ENCODE measurements at places on chromosomes 1 and 21.

- peak; percentile 40 for DNase-seq
These were observed 91.6 kb downstream of the LRRC8C start for GRCh38 chr1:89724369-89725010.

DNA sequence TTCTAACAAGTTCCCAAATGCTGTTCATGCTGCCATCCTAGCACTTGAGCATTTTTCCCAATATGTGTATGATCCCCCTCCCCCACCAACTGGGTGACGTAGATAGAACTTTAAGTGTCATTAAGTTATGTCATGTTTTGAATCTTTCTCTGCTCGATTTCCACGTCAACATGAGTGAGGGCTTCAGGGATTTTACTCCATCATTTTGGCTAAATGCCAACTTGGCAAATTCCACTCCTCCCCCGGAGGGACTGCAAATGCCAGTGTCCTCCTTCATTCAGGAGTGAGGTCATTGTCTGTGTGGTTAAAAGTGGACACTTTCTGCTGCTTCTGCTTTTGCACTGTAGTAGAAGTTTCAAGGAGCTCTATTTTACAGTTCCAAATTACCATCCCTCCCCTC lies 201.7 kb downstream of the FGGY start:
- DNase-seq: no peak

DNA sequence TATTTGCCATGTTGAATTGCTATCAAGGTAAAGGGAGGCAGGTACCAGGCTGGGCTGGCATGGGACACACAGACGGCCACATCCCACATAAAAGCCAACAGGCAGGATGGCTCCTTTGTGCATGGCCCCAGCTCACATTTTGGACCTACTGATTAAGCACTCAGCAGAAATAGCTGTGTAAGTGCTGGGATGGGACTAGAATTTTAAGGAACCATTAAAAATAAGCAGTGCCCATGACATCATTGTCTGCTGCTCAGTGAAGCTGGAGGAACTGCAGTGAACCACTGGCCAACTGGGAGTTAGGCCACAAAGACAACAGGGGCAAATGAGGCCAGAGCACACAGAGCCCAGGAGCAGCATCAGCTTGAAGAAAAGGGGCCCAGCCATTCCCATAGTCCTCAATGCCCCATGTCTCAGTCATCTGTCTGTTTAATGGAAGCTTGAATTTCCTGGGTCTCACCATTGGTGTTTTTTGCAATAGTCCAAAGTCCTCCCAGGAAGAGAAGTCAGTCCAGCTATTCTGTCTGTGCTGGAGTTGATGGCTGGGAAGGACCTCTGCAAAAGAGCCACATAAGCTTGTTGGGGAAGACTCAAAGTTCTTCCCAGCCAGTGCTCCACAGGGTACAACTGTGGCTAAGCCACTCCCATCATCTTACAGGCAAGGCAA lies 45.3 kb upstream of the TNR start:
- DNase-seq: no peak

DNA sequence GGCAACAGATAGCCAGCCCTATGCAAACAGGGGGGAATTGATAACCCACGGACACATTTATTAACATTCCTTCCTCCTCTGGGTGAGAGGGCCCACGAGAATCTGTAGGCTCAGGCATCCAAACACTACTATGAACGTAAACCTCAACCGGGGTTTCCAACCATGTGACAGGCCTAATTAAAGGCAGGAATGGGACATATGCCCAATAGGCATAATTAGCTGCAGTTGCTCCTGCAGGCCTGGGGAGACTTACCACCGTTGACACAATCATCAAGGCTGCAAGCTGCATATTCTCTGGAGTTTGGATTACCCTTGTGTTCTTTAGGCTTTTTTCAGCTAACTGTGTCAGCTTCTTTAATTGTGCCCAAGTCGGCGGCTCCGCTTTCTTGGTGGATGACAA lies 22.2 kb upstream of the GBP1 start:
- DNase-seq: no peak

GRCh38 chr21:28160378-28160777 lies 832.3 kb downstream of the LTN1 start:
- no peak for DNase-seq

- DNase-seq: no peak
These were observed 9.7 kb downstream of the BACH1 start for GRCh38 chr21:29308456-29308783.

DNA sequence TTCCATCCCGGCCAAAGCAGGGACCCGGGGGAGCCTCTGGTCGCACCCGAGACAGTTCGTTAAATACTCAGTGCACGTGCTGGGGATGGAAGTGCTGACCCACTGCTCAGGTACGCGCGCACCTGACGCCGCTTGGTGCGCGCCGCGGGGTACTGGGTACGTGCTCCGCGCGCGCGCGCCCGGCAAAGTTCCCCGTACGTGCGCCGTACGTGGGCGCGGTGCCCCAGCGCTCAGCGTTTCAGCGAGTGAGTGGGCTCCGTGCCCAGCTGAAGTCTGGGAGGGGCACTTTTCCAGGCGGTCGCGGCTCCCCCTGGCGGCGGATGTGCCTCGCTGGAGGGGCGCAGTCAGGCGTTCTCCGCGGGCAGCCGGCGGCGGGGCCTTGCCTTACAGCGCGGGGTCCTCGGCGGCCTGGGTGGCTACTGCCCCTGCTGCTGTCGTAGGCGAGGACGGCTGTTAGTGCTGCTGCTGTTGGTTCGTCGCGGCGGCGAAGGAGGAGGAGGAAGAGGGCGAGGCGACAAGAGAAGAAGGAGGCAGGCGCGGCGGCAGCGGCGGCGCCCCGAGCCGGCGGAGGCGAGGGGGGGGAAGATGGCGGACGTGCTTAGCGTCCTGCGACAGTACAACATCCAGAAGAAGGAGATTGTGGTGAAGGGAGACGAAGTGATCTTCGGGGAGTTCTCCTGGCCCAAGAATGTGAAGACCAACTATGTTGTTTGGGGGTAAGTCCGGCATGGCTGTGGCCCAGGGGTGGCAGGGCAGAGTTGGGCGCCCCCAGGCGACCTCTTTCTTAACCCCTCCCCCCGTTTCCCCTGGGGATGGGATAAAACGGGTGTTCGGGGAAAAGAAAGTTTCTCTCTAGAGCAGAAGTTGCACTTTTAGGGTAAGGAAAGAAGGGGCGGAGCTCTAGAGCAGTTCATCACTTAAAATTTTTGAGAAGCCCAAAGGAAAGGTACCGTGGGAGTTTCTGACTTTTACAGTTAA lies at the start of gene CDC73:
CDC73 (plus strand) TSS at position 416 of the 978 bp plus-strand sequence; CDS start at position 586, 170 bp downstream.
- DNase-seq: peak; percentile 100

DNA sequence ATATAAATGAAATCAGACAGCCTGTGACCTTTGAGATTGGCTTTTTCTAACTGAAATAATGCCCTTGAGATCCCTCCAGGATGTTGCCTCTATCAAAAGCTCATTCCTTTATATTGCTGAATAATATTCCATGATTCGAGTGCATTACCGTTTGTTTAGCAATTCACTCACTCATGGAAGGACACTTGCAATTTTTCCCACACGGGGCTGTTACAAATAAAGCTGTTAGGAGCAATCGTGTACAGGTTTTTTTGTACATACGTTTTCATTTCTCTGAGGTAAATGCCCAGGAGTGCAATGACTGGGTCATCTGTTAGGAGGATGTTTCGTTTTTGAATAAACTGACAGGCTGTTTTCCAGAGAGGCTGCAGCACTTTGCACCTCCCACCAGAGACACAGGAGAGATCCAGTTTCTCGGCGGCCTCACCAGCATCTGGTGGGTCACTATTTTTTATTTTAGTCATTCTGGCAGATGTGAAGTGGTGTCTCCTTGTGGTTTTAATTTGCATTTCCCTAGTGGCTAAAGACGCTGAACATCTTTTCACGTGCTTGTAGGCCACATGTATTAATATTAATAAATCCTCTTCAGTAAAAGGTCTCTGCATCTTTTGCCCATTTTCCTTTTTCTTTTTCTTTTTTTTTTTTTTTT lies 11.0 kb downstream of the PRDM15 start:
- DNase-seq: no peak

DNA sequence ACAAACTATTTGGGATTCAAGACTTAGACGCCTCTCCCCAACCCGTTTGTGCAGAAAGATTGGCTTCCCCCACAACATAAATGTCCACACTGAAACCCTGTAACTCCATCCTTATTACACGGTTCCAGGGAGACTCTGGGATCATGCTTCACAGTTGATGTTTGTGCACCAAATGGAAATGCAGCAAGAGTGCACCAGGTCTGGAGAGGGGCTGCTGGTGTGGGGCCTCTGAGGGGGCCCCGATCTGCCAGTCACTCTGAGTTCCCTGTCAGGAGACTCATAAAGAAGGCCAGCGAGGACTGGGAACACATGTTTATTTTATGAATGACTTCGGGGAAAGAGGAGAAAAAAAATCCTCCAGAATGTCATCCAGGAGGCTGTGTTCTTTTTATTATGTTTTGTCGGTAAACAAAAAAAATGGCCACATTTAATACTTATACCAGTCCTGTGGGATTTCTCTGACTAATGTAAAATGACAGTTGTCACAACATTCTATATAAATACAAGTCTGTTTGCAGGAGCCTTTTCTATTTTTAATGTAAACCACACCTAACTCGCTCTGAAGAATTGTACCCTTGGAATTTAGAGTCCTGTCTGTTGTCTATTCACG lies 439.1 kb upstream of the VAMP3 start:
- DNase-seq: no peak

DNA sequence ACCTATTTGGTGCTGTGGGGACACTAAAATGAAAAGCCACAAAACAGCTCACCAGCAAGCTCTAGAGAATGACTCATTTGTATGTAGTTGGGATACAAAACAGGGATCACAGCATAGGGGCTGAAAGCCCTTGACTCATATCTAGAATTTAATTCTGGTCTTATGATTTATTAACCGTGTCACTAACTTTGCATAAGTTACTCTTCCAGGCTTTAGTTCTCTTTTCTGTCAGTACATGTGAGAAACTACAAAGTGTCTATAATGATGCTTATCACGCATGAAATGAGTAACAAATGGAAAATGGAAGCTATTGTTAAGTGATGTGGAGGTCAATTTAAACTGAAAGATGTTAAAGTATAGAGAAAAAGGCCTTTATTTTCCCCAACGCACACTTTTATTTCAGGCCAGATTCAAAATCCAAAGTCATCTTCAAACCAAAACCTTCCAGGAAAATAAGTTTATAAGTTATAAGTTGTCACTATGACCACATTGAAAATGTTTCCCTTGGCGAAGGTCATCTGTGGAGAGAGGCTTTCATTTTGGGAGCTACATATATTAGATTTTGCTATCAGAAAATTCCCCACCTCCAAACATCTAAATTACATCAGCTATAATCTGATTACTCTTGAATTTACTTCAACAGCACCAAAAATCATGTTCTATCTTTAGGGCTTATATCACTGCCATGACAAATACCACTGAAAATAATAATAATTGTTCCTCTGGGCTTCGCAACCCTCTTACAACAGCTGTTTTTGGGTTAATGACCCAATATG lies 430.5 kb downstream of the MRPL39 start:
- no peak for DNase-seq

DNA sequence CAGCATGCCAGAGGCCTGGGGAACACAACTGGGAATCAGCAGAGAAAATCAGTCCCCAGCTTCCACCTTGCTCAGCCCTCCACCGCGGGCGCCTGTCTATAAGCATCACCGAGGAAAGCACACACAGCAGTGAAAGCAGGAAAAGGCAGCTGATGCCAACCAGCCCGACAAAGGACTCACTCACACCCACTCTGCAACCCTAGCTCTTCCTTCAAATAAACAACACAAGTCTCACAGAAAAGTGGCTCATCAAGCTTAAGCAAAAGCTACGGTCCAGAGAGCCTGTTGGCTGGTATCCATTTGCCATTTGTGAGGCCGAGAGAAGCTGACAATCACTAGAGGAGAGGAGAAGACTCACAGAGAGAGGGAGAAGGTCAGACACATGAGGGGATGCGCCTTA lies 27.1 kb downstream of the MRAP start:
- no peak for DNase-seq

DNA sequence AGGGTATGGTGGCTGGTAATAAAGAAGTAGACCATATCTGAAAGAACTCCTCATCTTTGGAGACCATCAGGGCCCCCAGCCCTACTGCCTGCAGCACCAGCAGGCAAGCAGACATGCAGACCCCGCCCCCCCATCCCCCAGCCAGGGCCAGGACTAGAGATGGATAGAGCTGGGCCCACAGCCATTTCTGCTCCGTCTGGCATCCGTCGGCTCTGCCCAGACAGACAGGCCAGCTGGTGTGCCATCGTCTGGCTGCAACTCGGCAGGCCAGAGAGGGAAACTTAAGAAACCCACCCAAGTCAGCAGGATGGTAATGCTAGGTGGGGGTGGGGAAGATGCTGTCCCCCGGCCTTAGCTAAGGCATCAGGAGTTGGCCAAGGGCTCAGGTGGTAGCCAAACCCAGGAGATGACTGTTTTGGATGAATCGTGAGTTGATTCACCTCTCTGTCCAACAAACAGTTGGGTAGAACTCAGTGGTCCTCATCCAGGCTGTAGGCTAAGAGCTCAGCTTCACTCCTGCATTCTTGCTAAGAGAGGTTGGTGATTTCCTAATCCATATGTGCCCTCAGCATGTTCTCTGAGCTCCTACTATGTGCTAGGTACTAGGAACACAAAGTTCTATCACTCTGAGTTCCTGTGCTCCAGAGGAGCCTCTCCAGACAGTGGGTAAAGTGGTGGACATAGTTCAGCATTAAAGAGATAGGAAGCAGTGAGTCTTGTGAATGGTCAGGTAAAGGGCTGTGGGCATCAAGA lies 23.2 kb upstream of the TMEM222 start:
- DNase-seq: no peak

DNA sequence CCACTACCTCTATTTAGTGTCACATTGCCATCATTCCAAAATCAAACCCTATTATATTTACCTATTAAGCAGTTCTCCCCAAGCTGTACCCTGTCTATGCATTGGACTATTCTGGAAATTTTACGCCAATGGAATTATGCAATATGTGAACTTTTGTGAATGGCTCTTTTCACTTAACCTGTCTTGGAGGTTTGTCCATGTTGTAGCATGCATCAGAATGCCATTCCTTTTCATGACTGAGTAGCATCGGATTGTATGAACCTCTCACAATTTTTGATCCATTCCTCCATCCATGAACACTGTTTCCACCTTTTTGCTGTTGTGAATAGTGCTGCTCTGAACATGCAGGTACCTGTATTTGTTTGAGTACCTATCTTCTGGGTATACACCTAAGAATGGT lies 33.7 kb downstream of the FAM163A start:
- DNase-seq: no peak

DNA sequence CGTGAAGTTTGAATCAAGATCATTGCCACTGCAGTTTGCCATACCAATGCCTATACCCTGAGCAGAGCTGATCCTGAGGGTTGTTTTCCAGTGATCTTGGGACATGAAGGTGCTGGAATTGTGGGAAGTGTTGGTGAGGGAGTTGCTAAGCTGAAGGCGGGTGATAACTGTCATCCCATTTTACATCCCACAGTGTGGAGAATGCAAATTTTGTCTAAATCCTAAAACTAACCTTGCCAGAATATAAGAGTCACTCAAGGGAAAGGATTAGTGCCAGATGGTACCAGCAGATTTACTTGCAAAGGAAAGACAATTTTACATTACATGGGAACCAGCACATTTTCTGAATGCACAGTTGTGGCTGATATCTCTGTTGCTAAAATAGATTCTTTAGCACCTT lies 78.6 kb downstream of the FMN2 start:
- no peak for DNase-seq

All from activated T-cell treated with anti-CD3 and anti-CD28 coated beads, Interleukin-2, amount 50 U/mL, for 4 hours (primary cell).